Tracheal epithelial cell (primary cell): ENCODE measurements at places on chromosomes 3 and 15. TPM values are rescaled to one million over a fixed set of nuclear protein-coding genes. Genes with fewer than 3 reads are reported as not detected.

GOLIM4 gene
- 23.1 and 23.7 TPM in 2 replicates for total RNA-seq

GNAT1 gene
- total RNA-seq, result 0.43 TPM in 1 of 2 replicates, not detected in the other

TMOD2 gene
- 4.3 and 5.5 TPM in 2 replicates for total RNA-seq

XCR1 gene
- under 0.01 TPM in 1 of 2 replicates, not detected in the other for total RNA-seq

CATSPER2 gene
- 0.85 and 3.6 TPM in 2 replicates for total RNA-seq

ZMYND10 gene
- total RNA-seq, result 0.24 and 1.9 TPM in 2 replicates

SLC24A5 gene
- not detected in 2 replicates for total RNA-seq
